Kidney glomerular epithelial cell (primary cell): ENCODE measurements at places on chromosomes 13 and 19.

GRCh38 chr19:6495947-6496346, 6.2 kb downstream of the TUBB4A start:
- DNase-seq: no peak

- DNase-seq: no peak
These were observed 9.8 kb upstream of the MCF2L start for GRCh38 chr13:112959206-112959605.

GRCh38 chr13:76223565-76223964, 587.4 kb downstream of the LMO7 start:
- DNase-seq: no peak

DNA sequence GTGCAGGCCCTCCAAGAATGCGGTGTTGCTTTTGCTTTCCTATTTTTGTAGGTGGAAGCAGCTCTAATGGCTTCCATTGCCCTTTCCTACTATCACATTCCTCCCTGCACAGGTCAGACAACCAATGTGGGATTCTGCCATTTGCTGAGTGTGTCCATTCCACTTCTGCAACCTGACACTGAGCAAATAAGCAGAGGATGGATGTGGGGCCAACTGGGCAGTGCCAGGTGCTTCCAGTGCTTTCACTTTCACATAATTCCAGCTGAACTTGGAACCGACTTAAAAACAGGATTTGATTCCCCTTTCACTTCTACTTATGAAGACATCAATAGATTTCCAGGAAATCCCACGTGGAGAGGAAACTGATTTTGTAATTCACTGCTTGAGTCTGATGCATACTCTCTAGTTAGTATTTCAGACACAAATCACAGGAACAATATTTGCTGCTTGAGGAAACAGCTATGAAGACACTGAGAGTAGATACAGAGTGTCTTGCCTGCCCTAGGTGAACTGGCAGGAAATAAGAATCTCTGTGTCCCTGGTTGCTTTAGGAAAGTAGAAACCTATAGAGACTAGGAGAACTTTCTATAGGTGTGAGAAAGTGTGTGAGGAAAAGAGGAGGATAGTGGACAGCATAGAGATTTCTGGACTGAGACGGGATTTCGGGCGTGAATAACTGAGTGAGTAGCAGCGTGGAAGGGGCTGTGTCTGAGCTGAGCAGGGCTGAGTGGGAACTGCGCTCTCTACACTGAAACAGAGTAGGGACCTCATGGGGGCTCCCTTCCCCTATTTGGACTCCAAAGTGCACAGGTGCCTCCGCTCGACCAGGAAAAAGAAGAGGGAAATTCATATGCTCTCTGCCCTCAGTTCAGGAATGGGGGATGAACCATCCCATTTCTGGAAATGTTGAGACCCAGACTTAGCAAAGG, 22.5 kb downstream of the LGALS16 start:
- DNase-seq: peak; percentile 39

DNA sequence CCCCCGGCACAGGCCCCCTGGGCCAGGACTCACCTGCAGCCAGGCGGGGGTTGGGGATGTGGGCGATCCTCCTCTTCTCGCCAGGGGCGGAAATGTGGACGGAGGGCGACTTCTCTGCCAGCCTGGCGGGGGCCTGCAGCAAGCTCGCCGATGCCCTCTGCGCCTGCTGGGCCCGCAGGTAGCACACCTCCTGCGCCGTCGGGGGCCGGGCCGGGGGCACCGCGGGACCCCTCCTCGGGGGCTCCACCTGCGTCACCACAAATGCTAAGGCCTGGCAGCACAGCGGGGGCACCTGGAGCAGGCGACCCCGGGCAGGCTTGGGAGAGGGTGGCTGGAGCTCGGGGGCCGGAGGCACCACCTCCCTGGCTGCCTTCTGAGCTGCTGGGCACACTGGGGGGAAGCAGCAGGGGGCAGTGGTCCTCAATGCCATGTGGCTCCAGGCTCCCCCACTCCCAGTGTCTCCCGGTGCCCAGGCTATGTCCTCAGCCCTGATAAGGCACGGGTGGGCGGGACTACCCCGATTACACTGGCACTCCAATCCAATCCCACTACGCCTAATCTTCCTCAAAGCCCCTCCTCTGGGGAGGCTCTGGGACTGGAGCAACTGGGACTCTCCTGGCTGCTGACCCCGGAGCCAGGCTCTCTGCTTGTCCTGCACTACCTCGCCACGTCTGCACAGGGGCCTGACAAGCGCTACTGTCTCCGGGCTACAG, 11.6 kb upstream of the ATP8B3 start:
- no peak for DNase-seq
